ENCODE measurements at places on chromosomes 3 and 15.

DNA sequence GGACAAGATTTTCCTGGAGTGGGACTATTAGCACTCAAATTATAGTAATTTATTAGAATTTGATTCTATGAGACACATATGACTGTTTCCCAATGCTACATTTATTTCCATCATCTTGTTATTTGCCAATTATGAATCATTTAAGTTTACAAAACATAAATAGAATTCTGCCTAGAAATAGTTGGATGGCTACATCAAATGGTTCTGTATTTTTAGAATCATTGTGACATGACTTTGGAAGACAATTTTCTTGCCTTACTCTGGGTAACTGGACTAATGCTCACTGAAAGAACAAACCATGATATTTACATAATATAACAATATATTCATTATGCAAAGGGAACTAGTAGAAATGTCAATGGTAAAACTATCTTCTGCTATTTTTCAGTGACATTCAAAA, 173.5 kb downstream of the ZIC1 start:
- DNase-seq = no peak

DNA sequence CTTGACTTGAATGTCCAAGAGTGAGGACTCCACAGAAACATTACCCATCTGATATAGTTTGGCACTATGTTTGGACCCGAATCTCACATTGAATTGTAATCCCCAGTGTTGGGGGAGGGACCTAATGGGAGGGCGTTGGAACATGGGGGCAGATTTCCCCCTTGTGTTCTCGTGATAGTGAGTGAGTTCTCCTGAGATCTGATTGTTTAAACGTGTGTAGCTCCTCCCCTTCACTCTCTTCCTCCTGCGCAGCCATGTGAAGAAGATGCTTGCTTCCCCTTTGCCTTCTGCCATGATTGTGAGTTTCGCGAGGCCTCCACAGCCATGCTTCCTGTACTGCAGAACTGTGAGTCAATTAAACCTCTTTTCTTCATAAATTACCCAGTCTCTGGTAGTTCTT, 273.9 kb upstream of the TBC1D5 start:
- DNase-seq = no peak

- DNase-seq = no peak
These were observed 131.7 kb upstream of the PLXND1 start for GRCh38 chr3:129738172-129738571.

DNA sequence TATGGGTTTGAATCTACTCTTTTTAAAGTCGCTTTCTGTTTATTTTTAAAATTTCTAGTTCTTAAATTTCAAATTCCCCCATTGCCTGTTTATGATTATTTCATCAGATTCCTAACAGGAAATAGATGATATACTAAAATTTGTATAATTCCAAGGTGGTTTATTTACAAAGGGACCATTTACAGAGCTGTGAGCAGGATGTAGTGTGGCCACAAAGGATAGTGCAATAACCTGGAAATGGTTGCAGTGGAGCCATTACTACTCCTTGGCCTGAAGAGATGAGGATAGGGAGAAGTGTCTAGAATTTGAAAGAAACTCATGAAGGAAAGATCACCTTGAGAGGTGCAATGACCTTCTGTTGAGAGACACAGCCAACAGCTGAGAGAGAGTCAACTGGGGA, 58.5 kb upstream of the AP4E1 start:
- no peak for DNase-seq

DNA sequence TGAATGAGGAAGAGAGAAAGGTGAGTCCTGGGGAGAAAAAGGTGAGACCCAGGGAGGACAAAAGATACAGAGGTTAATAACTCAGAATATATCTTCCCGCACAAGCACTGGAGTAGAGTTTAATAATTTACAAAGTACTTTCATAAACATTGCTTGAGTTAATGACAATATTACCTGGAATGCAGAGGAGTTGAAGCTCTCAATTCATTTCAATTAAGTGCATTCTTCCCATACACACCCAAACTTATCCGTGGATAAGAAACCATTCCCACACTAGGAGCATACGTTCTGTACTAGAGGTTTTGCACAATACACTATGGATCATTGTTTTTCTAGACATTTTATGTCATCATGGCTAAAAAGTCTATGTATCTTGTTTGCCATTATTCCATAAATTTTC, 23.3 kb upstream of the KNG1 start:
- DNase-seq = no peak

DNA sequence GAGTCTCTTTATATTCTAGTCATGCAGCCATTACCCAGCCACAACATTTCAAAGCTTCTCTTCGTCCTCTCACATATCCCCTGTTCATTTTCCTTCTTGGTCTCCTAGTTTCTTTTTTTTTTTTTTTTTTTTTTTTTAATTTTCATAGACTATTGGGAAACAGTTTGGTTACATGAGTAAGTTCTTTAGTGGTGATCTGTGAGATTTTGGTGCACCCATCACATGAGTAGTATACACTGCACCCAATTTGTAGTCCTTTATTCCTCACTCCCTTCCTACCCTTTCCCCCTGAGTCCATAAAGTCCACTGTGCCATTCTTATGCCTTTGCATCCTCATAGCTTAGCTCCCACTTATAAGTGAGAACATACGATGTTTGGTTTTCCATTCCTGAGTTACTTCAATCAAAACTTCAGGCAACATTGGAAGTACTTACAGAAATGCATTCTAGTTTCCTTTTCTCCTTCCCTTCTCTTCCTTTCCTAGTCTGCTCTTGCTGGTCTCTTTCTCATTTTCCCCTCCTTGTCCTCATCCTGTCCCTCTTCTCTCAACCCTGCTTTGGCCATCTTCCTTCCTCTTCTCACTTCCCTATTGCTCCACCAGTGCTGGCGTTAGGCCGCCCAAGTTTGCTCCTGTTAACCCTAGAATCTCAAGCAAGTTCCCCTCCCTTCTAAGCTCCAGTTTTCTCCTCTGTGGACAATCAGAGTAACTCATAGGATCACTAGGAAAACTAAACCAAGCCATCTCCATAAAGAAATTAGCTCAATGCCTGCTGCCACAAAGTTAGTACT, 4.8 kb downstream of the ATP8B4 start:
- DNase-seq = no peak

DNA sequence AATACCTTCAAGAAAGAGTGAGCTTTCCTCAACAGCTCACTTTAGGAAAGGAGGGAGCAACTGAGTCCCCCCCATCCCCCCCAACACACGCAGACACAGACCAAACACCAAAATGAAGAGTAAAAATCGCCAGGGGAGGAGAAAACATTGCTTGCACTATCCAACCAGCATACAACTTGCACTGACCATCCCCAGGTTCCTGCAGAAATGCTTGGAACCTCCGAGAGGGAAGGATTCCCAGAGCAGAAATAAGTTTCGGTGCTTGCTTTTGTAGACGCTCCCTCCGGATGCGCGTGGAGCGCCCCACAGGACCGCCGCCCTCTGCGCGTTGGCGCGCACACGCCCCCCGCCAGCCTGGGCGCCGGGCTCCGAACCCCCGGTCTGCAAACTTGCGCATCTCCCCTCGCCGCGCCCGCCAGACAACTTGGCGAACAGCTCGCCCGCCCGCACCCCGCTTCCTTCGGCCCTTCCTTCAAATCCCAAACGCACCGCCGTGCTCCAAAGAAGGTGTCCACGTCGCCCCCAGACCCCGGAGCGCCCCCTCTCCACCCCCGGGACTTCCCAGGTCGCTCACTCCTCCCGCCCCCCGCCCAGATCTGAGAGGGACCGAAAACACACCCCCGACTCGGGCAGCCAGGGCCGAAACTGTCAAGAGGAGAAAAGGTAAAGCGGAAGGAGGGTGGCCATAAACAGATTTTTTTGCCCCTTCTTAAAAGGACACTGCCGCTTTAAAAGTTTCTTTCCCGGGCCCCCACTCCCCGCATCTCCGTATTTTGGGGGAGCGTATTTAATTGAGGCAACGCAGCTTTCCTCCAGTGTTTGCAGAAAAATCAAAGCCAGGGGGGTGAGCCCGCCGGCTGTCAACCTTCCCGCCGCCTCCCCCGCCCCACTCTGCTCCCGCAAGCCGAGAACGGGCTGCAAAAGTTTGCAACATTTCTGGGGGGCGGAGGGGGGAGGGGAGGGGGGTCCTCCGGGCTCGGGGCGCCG, 859 bp downstream of the RORA start:
- DNase-seq = peak; percentile 19

- no peak for DNase-seq
These were observed 91.8 kb upstream of the SOX2 start for GRCh38 chr3:181619897-181620296.

DNA sequence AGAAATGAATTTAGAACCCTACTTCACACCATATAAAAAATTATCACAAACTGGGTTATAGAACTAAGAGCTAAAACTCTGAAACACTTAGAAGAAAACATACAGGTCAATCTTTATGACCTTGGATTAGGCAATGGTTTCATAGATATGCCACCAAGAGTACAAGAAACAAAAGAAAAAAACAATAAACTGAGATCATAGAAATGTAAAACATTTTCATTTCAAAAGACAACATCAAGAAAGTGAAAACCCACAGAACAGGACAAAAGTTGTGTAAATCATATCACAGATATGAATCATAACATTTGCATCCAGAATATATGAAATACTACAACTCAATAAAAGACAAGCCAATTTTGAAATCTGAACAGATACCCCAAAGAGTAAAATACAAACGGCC, 72.4 kb downstream of the TBL1XR1 start:
- DNase-seq = no peak

- DNase-seq = no peak
These were observed 46.6 kb upstream of the ATP2B2 start for GRCh38 chr3:10551821-10552630.

- DNase-seq = peak; percentile 76
These were observed 82.5 kb downstream of the TOP2B start for GRCh38 chr3:25582242-25582641.

GRCh38 chr15:41231422-41232226, 556 bp downstream of the CHP1 start:
- DNase-seq = no peak

DNA sequence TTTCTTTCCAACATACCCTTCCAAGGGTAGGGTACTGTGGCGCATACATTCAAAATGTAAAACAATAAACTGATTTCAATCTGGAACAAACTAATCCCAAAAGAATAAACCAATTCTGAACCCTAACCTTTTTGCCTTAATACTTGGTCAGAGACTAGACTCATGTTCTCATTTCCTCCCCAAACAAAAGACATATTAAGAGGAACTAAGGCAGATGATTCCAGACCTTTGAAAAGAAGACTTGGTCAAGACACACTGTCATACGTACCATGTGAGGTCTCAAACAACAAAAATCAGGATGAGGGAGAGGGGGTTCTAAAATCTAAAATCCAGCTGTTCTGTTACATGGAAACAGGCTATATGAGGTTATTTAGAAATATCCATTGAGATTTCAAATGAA, 102.1 kb downstream of the RFTN1 start:
- DNase-seq = no peak

DNA sequence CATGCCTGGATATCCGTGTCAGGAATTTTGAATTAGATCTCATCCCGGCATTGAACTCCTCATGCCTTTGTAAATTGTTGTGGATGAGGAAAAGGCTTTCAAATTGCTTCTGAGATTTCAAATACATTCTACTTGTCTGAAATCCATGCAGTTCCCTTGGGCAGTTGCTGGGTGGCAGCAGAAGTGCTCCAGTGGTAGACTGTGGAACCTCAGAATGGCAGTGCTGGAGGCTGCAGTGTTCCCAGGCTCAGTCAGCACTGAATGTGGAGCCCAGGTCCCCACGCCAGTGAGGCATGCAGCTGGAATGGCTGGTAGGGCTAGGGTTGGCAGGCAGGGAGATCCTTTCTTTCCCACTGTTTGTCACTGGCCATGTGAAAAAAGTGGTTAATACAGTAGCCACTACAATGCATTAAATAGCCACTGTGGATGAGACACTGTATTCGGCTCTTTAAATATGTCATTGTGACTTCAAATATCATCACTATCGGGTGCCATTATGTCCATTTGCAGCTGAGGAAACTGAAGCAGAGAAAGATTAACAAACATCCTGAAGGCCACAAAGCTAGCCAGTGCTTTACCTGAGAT, 98.6 kb downstream of the TPRG1 start:
- DNase-seq = peak; percentile 86

GRCh38 chr3:128727996-128728395, 2.0 kb downstream of the RAB7A start:
- peak; percentile 39 for DNase-seq

DNA sequence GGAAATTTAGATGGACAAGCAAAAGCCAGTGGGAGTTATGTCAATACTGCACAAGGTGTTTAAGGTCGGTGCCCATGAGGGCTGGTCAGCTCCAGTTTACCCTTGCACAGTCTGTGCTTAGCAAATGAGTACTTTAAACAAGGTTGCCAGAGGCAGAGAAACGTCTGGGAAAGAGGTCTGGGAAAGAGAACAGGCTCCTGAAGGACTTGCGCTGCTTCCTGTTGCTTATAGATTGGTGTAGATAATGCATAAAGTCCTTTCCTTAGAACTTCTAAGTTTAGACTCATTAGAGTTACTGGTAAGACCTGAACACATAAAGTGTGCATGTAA, 162.6 kb upstream of the P2RY1 start:
- no peak for DNase-seq

DNA sequence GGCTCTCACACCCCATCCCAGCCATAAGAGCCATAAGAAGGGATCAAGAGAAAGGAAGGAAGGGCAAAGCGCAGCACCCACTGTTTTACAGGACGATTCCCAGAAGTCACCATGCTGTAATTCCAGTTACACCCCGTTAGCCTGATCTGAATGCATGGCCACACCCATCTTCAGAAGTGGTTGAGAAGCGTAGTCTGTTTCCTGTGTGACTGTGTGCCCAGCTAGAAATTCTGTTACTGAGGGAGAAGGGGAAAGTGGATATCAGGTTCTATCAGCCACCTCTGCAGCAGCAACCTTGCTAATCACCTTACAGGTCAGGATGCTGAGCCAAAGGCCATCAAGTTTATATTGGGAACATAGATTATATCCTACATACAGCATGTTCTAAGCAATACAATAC, 260.0 kb downstream of the ABHD5 start:
- no peak for DNase-seq

GRCh38 chr15:75145027-75145841, 56.4 kb upstream of the C15orf39 start:
- DNase-seq = no peak

DNA sequence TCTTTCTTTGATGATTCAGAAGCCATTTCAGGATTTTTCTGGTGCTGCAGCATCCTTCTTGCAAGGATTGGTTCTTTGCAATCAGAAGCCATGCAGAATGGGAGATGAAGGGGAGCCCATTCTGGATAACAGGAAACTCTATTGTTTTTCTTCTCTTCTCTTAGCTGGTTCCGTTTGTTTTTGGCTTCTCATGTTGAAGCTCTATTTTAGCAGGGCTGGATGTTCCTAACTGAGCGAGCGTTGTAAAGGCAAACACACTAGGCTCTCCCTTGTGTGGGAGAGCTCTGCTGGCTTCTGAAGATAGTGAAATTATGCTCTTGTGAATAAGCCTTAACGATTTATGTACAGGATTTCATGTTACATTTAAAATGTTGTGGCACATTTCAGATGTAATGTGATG, 8.3 kb downstream of the CACNA1D start:
- DNase-seq = no peak

DNA sequence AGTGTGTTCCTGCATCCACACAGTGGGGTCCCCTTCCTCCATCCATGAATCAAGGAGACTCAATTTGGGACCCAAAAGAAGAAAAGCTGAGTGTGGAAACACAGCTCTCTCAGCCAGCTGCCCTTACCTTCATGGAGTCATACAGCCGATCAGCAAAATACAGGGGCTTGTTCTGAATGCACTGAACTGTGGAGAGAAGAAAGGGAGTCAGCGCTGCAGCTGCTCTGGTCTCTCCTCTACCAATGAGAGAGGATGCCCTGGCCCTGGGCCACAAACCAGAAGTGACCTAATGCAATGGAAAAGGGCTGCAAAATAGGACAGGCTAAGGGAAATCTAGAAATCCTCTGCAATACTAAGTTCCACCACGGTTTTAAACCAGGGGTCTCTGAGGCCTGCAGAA, 46.7 kb downstream of the ANXA2 start:
- no peak for DNase-seq

- peak; percentile 84 for DNase-seq
These were observed 90.7 kb downstream of the IGF2BP2 start for GRCh38 chr3:185733980-185734724.

All from fibroblast of skin of right biceps (primary cell).